ENCODE measurements at places on chromosomes 1 and 21. TPM values are rescaled to one million over a fixed set of nuclear protein-coding genes. Genes with fewer than 3 reads are reported as not detected.

GPR153 gene
- total RNA-seq, result 13.7 TPM

- DNase-seq, result no peak
Measured at GRCh38 chr21:36261459-36261858, 58.5 kb upstream of the MORC3 start.

GRCh38 chr1:42889264-42889663 is 42.9 kb downstream of the ZNF691 start:
- DNase-seq, result no peak

LY9 gene
- total RNA-seq, result 0.62 TPM

- DNase-seq, result no peak
Measured at GRCh38 chr1:25703671-25704266, 87.2 kb downstream of the MAN1C1 start.

BMP8B gene
- 2.7 TPM for total RNA-seq

- peak; percentile 39 for DNase-seq
Measured at GRCh38 chr21:18147678-18148077, 97.0 kb upstream of the CHODL start.

GRCh38 chr1:185260611-185261010 is 56.4 kb downstream of the IVNS1ABP start:
- no peak for DNase-seq

AADACL3 gene
- not detected for total RNA-seq

GRCh38 chr1:234125283-234125682 is 220.8 kb downstream of the SLC35F3 start:
- DNase-seq, result peak; percentile 59

- no peak for DNase-seq
Measured at GRCh38 chr1:198701766-198702539, 63.1 kb downstream of the PTPRC start.

- DNase-seq, result no peak
Measured at GRCh38 chr1:55117941-55118340, 78.6 kb downstream of the PCSK9 start.

- DNase-seq, result no peak
Measured at GRCh38 chr1:37677143-37677439, 15.2 kb upstream of the CDCA8 start.

SRGAP2C gene
- 31.9 TPM for total RNA-seq

DNA sequence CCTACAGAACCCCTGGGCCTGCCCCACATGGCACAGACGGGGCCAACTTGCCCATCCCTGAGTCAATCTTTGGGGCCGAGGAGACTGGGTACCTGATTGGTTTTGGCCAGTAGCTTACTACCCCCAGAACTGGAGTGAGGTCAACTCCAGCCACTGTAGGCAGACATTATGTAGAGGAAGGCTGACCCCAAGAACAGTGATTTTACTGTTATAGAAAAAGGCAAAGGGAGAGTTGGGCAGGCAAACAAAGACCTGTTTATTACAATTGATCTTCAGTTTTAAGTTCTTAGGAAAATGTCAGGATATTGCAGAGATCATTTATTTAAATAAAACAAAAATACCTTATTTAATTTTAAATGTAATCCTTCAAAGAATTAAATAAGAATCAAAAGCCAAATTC is 653.8 kb downstream of the NPHP4 start:
- DNase-seq, result no peak

DNA sequence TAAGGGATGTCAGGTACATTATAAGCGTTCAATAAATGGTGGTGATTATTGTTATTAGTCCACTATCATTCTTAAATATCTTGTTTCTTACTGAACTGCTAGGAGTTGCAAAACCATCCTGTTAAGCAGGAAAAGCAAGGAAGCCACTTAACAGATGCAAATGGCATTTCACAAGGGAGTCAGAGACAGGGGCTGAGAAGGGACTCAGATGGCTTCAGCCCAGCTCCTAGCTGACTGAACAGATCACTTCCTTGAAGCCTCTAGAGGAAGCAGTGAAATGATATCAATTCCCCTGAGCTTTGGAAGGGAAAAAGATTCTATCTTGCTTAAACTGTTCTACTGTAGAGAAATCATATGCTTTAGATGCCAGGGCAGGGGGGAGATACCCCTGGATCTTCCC is 151.5 kb downstream of the ST6GALNAC5 start:
- no peak for DNase-seq

- no peak for DNase-seq
Measured at GRCh38 chr1:116560704-116561490, 9.9 kb downstream of the CD58 start.

DNA sequence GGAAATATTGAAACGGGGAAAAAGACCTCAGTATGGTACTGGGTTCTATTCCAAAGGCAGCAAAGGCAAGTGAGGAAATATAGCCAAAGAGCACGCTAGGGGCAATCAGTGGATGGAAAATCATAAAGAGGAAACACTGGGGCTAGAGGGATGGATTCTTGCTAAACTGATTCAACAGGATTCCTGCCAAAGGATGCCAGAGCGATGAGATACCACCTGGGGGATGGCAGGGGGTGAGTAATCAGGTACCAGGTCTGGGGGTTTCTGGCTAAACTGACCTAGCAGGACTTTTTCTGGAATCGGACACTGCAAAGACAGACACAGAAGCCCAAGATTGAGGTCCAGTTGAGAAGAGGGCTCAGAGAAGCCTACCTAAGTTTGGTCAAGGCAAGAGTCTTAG is 6.7 kb downstream of the CHI3L2 start:
- DNase-seq, result no peak

DNA sequence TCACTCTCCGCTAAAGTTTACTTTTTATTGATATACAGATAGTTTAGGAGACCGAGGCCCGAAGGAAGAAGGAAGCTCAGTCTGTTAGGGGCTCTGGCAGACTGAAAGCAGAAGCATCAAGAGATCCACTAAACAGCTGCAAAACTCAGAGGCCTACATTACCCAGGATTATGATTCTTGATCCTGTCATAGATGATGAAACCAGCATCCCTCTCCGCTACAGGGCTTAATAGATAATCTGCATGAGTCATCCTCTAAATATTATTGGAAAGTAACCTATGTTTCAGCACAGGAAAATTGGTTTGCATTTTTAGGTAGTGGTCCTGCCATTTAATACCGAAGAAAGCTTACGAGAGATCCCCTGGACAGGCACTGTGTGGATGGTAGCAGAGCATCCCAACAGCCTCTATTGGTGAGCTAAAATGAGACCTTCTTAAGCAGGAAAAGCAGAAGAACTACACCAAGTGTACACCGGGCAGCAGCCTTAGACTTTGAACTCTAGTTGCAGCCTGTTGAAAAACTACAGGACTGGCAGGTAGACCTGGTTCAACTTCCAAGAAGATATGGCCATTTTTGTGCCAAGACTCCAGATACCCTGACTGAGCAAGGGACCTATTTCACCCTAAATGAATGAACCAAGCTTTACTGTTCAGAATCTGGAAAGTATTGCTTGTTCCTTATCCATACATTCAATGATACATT is 6.8 kb downstream of the CASQ2 start:
- DNase-seq, result no peak

GRCh38 chr1:31244326-31244725 is 4.6 kb upstream of the NKAIN1 start:
- no peak for DNase-seq

GPR161 gene
- total RNA-seq, result 10.1 TPM

DNA sequence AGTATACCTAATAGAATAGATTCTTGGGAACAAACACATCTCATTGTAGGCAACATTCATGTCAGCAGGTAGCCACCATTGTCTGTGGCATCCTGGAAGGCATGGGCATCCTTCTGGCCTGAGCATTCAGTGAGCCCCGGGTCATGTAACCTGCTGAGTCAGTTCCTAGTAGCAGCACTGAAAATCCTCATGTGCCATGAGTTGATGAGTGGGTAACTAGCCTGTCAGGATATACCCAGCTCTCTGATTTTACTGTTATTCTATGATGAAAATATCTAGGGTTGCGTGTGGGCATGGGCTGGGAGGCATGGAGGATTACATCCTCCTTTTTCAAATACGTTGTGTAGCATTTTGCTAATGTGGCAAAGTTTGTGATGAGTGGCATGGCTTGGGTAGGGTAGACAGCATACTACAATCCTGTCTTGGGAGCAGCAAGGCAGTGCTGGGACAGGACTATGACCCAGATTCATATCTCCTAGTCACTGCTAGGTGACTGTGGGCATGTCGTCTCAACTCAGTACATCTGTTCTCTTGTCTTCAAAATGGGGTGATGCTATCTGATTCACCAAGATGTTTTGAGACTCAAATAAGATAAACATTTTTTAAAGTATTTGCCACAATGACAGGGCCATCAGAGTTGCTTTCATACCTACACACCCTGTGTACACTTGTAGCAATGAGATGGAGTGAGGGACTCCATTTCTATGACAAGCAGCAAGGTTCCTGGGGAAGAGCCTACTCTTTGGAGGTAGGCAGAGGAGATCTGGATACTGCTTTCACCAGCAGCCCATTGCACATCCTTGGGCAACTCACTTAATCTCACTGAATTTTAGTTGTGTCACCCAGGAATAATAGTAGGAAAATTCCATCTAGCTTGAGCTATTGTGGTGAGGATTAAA is 62.5 kb downstream of the CD58 start:
- DNase-seq, result no peak

S100A16 gene
- total RNA-seq, result 76.2 TPM

- DNase-seq, result no peak
Measured at GRCh38 chr21:43726686-43727518, 8.0 kb downstream of the PDXK start.

TOR3A gene
- total RNA-seq, result 44.0 TPM

- DNase-seq, result no peak
Measured at GRCh38 chr1:171966426-171967220, 125.3 kb downstream of the DNM3 start.
